Stimulated activated CD4-positive, alpha-beta T cell treated with anti-CD3 and anti-CD28 coated beads, Interleukin-12 subunit alpha, Interleukin-12 subunit beta, amount 100 ng/mL, for 24 hours (primary cell): ENCODE measurements at places on chromosomes 4 and X.

DNA sequence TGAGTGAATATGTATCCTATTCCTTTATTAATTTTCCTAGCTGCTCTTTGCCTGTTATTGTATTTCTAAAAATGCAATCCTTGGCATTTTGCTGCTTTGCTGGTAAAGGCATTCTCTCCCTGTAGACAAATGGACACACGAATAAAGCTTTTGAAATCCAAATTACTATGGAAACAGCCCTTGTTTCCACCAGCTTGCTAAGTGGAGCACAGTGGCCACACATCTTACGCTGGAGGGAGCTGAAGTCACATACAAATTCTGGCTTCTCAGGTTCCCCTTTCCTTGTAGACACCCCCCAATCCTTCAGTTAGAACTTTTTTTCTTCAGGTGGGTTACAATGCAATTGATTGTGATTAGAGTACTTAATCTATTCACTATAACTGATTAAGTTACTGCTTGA, 66.2 kb downstream of the AGA start:
- no peak for DNase-seq

- no peak for DNase-seq
These were observed 506.6 kb downstream of the SH3BGRL start for GRCh38 chrX:81708487-81708886.

GRCh38 chr4:84220990-84221389, 278.1 kb downstream of the NKX6-1 start:
- DNase-seq, result no peak

DNA sequence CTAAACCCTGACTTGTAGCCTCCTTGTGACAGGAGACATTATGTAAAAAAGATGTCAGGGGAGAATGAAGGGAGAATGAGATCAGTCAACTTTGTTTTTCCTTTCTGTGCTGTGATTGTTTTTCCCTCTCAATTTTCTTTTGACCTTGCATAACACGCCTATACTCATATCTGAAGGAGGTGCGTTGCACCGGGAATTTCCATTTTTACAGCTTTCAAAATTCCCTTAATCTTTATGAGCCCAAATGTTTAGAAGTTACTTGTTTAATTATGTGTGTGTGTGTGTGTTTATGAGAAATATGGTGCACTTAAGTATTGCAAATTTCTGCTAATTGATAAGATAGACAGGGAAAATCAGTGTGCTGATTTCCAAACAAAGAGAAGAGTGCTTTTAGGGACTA, 21.6 kb downstream of the SYNPO2 start:
- DNase-seq, result no peak

- no peak for DNase-seq
These were observed 14.0 kb downstream of the OCIAD1 start for GRCh38 chr4:48844843-48845242.

- no peak for DNase-seq
These were observed 97.9 kb downstream of the ARHGEF9 start for GRCh38 chrX:63686878-63687714.

DNA sequence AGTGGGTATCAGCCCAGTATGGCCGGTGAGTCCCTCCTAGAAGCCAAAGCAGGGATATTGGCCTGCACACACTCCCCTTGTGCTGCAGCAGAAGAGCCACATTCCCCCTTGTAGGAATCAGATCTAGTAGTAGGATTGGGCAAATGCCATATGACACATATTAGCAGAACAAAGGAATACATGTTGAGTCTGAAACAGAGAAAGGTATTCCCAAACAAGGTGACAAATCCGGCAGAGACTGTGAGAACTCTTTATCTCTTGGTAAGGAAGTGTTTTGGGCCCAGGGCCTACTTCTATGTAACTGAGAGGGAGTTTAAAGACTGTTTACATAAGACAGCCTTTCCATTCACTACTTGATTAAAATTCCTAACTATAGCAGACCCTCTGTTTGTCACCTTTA, 1382.0 kb downstream of the FAM133A start:
- no peak for DNase-seq

DNA sequence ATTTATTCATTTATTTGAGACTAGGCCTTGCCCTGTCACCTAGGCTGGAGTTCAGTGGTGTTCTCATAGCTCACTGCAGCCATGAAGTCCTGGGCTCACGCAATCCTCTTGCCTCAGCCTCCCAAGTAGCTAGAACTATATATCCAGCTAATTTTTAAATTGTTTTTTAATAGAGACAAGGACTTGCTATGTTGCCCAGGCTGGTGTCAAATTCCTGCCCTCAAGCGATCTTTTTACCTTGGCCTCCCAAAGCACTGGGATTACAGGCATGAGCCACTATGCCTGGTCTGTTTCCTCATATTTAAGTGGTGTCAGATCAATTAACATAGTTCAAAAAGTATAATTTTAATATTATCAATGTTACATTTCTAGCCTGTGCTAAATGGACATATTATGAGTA, 68.5 kb downstream of the AFF1 start:
- no peak for DNase-seq

DNA sequence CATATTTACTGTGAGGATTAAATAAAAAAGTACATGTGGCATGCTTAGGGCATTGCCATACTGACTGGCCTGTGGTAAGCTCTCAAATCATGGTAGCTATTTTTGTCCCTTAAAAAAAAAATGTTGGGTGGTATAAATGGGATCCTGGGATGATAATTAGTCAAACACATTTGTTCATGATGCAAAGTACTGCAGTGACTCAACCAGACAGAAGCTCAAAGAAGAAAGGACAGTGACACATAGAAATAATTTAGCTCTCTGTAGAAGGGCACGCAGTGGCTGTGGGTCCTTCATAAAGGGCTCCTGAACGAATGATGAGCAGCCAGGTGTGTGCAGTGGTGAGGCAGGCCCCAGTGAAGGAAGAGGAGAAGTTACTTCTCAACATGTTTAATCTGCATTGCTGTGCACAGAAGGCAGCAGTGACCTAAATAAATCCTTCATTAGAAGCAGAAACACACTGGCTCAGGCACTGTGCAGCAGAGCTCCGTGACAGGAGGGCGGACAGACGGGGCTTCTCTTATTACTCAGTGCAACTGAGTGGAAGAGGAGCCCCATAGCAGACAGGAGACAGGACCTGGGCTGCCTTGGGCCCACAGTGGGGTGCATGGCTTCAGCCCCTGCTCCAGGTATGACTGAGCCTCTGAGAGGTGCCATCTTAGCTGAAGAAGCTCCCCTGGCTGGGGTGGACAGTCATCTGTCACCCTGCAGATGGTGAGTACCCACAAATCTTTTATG, 20.3 kb downstream of the HS3ST1 start:
- no peak for DNase-seq

GRCh38 chrX:1172496-1172895, 40.0 kb downstream of the CRLF2 start:
- DNase-seq, result no peak

DNA sequence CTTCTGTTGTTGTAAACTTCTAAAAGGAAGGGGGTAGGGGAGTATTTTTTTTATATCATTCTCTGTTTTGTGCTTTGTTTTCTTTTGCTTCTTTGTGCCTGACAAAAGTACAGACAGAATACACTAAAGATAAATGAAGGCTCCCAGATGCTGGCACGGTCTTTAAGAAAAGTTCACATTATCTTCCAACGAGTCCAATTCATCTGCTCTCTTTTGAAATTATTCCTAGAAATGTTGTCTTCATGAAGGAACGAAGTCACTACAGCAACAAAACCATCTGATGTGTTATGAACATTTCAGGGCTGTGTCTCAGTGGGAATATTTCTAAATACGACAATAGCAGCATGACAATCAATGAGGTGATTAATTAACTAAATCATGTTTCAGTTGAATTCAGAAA, 813.8 kb upstream of the HTR2C start:
- DNase-seq, result no peak

- no peak for DNase-seq
These were observed 66.1 kb downstream of the TBC1D9 start for GRCh38 chr4:140690093-140690492.

DNA sequence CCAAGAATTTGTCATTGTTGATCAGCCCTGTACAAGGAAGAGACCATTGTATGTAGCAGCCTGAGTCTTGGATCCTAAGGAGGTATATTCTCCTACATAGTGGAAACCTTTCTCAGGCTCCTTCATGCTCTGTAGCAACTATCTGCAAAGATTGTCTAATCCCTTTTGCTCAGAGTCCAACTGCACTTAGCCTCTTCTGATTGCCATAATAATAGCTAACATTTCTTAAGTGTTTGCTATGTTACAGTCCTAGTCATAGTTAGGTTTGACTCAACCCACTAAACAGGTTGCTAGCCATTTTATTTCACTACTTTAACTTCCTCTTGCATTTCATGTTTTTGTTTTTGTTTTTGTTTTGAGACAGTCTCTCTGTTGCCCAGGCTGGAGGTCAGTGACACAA, 50.8 kb upstream of the SLC16A2 start:
- no peak for DNase-seq

DNA sequence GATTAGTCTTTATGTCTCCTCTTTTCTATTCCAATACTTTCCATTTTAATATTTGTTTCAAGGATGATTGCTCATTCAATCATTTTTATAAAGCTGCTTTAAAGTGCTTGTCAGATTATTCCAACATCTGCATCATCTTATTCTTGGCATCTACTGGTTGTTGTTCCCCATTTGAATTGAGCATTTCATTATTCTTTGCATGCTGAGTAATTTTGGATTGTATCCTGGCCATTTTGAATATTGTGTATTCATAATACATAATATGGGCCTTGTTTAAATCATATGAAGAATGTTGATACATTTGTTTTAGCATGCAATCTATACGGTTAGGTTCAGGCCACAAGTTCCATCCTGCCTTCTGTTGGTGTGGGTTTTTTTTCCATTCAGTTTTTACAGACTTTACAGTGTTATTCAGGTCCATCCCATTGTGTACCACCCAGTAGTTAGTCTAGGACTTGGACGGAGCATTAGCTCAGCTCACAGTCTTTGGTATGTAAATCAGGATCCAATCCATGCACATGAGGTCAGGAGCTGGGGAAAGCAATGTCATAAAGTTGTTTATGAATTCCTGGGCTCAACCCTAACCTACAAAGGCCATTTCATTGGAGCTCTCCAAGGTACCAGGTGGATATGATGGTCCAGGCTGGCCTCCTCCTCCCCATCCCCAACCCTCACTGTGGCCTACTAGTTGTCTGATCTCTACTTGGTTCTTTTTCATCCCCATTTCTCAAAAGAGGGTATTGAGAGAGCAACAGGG, 20.3 kb downstream of the RGN start:
- no peak for DNase-seq

DNA sequence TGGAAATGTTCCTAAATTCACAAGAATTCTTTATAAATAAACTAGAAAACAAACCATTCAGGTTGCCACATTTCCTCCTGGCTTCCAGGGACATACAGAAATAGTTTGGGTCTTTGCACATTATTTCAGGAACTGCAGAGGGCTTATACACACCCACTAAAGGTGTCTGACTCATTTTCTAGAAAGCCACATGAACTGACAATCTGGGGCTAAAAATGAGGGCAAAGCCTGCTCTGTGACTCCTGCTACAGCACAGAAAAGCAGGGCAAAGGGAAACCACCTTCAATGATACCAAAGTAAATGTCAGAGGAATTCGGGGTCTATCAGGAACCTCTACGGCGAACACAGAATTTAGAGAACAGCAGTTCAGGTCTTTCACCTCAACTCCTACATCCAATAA, 112.2 kb upstream of the MAP3K15 start:
- DNase-seq, result no peak

- no peak for DNase-seq
These were observed 364.4 kb upstream of the INTU start for GRCh38 chr4:127268367-127268766.

GRCh38 chr4:58272311-58272710, 1162.1 kb upstream of the IGFBP7 start:
- no peak for DNase-seq

GRCh38 chrX:2462780-2463179, 38.0 kb downstream of the DHRSX start:
- DNase-seq, result no peak

GRCh38 chr4:150647008-150647407, 65.1 kb downstream of the MAB21L2 start:
- no peak for DNase-seq

GRCh38 chr4:20724915-20725314, 24.7 kb downstream of the PACRGL start:
- no peak for DNase-seq

- DNase-seq, result no peak
These were observed 213.5 kb downstream of the CBR4 start for GRCh38 chr4:168796362-168797106.

DNA sequence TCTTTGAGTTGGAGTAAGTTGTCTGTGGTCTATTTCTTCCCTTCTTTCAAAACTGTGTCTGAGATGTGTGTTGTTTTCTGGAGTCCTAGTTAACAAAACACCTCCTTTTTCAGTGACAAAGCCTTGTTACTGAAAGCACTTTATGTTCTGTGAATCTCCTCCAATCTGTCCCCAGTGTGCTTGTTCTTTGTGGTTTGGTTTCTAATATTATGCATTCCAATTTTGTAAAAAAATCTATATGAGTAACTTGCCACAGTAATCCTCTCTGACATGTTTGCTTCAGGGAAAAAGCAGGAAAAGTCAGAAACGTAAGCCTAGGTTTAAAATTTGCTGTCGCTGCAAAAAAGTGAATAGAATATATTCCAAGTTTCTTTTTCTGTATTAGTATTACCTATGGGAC, 12.4 kb downstream of the PRRG1 start:
- no peak for DNase-seq
